ENCODE measurements at places on chromosomes 16 and 17.

- no peak for DNase-seq
Observed at GRCh38 chr16:68128577-68129305, 43.6 kb downstream of the NFATC3 start.

DNA sequence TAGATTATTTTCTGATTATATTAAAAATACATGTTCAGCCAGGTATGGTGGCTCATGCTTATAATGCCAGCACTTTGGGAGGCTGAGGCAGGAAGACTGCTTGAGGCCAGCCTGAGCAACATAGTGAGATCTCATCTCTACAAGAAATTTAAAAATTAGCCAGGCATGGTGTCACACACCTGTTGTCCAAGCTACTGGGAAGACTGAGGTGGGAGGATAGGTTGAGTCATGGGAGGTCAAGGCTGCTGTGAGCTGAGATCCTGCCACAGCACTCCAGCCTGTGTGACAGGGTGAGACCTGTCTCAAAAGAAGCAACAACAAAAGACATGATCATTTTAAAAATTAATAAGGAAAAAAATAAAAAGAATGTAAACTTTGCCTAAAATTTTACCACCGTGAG, 40.7 kb downstream of the PRAC1 start:
- no peak for DNase-seq

- DNase-seq, result peak; percentile 63
Observed at GRCh38 chr16:3215601-3216262, 19.2 kb downstream of the ZNF200 start.

DNA sequence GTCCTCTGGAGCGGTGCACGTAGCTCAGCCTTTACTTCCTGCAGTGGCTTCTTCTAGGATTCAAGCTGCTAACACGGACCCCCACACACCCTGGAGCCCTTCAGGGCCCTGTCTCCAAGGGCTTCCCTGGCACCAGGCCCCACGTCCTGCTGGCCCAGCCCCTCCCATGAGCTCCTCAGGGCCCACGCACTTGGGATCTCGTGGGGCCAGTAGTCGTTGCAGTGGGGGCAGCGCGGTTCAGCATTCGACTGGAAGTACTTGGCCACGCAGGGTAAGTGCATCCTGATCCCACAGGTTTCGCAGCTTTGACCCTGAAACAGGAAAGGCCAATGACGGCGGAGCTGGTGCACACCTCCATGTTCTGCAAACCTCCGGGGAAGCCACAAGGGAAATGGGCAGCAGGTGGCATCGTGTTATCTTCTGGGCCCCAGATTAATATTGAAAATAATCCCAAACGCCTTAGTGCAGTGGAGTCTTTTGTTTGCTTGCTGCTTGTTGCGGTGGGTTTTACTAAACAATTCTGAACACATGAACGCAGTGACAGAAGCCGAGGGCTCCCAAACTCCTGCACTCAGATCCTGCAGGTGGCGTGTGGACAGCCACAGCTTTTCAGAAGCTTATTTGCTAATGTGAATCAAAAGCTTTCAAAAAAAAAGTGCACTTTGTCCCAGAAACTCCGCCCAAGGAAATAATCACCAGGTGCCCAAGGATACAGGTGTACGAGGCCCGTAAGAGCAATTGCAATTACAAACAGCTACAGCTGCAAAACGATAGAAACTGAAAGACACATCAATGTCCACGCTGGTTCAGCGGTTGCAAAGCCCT, 22.4 kb downstream of the KDM8 start:
- no peak for DNase-seq

DNA sequence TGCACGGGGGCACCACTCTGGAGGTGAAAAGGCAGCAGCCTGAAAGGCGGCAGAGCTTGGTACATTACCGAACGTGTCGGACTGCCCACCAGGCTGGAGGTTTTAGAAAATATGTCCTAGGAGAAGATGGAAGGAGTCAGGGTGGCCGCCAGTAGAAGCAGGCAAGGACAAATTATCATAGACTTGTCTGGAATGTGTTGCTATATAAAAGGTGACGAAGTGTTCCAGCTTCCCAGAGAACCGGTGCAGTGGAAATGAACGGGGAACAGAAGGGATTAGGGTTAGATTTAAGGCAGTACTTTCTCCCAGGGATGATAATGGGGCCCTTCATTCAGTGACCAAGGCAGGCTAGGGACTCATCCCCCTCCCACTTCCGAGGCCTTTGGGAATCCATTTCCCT, 27.4 kb downstream of the PIPOX start:
- no peak for DNase-seq

GRCh38 chr17:74185571-74186185, 17.8 kb upstream of the RPL38 start:
- DNase-seq, result peak; percentile 54

DNA sequence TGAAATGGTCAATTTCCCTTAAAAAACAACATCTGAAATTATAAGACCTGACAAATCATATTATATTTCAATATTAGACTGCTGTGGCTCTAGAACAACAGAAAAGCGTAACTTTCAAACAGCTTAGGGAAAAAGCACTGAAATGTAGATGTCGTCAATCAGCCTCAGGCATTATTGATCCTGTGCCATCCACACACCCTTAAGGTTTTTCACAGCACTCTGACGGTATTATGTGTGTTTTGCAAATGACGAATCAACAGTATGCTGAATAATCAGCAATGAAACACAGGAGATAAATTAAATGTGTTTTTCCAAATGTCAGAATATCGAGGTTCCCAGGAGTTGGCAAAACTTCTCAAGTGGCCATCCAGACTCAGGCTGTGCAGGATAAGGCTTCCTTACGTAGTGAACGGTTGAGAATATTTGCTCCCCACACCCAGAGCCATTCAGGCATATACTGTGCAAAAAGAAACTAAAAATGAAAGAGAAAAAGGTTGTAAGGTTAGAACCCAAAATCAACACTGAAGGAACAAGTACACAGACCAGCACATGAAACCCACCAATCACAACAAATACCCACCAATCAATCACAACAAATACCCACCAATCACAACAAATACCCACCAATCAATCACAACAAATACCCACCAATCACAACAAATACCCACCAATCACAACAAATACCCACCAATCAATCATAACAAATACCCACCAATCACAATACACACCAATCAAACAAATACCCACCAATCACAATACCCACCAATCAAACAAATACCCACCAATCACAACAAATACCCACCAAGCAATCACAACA, 7.7 kb upstream of the MBTPS1 start:
- DNase-seq, result no peak
